NCI-H345 (cell line): ENCODE measurements at places on chromosomes 12 and 14.

GRCh38 chr14:76937181-76938091 is 91.1 kb downstream of the IRF2BPL start:
- peak; percentile 78 for DNase-seq

GRCh38 chr14:67335781-67336180 is 23.8 kb downstream of the ATP6V1D start:
- no peak for DNase-seq

DNA sequence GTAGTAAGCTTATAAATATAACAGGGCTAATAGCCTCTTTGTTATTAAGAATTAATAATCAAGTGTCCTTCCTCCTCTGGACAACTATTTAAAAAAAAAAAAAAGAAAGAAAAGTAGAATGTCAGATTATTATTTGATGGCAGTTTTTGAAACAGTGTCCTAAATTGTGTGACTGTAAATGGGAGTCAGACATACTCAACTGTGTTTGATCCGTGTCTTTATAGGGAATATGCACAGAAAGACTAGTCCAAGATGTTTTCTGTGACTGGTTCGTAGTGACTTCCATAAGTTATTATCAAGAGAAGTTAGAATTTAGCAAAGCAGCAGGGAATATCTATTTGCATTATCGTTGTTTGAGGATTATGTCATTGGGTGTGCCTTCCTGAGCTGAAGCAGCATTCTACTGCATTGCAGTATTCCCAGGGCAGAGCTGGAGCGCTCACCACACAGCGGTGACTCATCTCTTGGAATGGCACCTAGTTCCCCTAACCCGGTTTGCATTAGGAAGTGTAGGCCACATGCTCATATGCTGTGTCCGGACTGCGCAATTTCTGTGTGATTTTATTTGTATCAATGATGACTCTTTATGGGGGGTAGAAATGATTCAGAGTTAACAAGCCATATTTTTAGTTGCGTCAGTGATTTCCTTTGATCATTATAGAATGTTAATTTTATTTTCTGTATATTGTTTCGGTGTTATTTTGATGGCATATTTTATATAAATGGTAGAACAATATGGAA is 7.9 kb downstream of the DYNC1H1 start:
- DNase-seq: no peak

GRCh38 chr12:42810006-42810405 is 220.5 kb upstream of the PRICKLE1 start:
- DNase-seq: no peak

- DNase-seq: no peak
Observed at GRCh38 chr14:63543826-63544406, 739 bp upstream of the PPP2R5E start.

GRCh38 chr12:47746073-47746472 is 12.6 kb downstream of the RAPGEF3 start:
- no peak for DNase-seq

DNA sequence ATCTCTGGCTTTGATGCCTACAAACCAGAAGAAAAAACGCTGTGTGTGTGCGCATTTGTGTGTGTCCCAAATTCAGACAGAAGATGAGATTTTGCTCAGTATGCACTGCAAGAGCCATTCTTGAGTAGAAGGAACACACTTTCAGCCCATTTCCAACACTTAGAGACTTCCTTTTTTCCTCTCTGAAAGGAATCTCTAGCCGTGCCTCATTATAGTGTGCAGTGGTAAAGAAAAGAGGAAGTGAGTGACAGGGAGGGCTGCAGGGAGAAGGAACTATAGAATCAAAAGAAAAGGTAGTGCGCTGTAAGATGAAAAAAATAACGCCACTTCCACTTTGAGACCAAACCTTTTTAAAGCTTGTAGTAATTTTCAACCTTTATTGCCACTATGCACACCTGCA is 1400.9 kb upstream of the FLRT2 start:
- no peak for DNase-seq

DNA sequence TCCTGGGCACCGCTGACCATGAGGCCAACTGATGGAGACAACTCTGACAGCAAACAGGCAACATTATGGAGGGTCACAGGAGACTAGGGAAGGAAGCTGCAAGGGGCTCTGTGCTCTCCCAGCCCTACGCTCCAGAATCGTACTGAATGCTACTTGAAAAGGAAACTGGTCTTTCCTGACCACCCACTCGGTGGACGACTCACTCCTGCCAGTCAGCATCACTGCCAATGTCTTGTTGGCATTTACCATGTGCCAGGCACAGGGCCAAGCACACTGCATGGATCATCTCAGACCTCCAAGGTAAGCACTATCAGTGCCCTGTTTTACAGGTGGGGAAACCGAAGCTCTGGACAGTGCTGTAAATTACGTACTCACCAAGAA is 38.0 kb downstream of the CCDC85C start:
- peak; percentile 28 for DNase-seq

DNA sequence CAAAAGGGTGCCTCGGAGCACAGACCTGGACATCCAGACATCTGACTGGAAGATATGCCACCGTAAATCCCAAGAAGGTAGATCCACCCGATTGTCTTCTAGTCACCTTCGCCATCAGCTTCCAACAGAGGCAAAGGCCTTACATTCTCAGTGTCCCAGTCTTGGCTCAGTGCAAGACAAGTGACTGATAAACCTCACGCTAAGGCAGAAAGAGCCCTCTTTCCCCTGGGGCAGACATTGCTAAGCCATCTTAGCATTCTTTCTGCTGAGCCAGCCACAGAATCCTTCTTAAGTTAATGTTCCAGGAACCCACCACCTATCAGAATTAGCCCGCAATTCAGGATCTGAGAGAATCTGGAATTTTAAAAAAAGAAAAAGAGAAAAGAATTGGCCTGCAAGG is 4.3 kb upstream of the PLEKHG6 start:
- DNase-seq: no peak

- no peak for DNase-seq
Observed at GRCh38 chr12:114361545-114361944, 44.4 kb downstream of the TBX5 start.

DNA sequence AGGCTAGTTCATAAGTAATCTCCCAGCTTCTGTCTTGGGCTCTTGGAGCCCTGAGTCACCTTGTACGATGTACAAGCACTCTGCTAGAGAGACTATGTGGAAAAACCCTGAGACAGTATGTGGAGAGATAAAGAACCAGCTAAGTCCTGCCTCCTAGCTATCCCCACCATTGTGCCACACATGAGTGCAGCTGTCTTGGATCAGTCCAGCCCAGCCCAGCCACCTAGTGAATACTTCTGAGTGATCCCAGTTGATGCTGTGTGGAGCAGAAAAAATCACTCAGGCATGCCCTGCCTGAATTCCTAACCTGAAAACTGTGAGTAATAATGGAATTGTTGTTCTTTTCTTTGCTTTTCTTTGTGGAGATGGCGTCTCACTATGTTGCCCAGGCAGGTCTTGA is 5.1 kb upstream of the SERPINA6 start:
- no peak for DNase-seq

DNA sequence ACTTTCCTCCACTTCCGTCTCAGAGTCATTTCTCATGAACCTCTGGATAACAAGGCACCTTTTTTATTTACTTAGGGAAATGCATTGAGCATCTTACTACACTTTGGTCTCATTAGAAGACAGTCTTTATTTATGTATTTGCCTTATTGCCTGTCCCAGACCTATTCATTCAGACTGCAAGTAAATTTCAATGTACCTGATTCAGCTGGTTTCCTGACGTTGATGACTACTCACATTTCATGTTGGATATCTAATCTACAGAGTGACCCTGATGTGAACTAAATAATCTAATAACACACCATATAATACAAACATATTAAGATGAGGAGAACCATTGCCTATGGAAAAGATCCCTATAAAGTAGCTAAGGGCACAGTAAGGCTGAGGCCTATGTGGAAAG is 267.7 kb downstream of the SLC6A15 start:
- no peak for DNase-seq

GRCh38 chr14:61492474-61492873 is 171.1 kb downstream of the PRKCH start:
- no peak for DNase-seq

DNA sequence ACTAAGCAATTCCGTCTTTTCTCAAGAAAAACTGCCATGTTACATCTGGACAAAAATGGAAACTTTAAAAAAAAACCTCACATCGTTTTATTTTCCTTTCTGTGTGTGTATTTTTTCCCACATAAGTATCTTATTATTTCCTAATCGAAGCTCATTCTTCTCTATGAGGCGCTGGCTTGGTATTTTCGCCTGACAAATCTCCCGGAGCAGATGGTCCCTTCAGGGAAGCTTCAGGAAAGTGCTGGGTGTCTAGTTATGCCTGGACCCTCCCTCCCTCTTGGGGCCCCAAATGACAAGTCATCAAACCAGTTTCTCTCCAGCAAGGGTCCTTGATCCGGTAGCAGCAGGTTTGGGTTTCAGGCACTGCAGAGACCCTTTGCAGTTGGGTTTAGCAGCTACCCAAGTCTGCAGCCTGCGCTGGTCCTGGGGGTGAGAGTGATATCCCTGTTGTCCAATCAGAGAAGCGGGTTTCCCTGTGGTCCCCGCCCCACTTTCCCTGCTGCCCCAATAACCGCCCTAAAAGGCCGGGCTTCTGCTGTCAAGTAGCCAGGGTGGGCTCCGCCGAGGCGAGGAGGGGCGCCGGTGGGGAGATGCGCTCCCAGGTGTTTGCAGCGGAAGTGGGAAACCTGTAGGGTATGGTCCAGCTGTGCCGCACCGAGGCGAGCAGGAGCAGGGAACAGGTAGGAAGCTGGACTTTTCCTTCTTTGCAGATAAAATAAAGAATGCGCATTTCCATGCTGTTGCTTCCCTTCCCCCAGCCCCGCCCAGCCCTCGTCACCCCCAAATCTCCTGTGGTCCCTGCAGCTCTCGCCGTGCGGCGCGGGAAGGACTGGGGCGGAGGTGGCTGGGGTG is at the start of gene CNTN1:
Gene CNTN1 (plus strand): TSS at position 527 of the 852 bp plus-strand sequence.
- DNase-seq: peak; percentile 94

GRCh38 chr12:56634242-56634836 is 4.2 kb upstream of the BAZ2A start:
- peak; percentile 73 for DNase-seq

DNA sequence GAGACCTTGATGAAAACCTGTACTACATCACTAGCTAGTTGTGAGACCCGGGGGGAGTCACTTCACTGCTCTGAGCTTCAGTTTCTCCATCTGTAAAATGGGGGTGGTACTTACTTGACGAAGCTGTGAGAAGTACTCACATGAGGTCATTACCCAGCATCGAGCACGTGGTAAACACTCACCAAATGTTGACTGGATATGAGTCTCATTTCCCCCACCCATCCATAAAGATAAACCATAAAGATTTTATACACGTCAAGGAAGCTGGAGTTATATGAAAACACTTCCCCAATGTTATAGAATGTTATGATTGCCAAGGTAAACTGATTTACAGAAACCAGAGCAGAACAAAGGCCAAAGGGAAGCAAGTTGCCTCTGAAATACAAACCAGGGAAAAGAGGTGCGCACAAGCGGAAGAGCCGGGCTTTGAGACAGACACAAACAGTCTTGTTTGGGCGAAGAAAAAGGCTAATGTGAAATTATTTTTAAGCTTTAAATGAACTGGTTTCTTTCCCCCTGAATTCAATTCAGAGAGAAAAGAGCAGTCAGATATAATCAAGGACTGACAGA is 536.8 kb downstream of the MED13L start:
- no peak for DNase-seq

GRCh38 chr12:52523824-52524223 is 3.6 kb upstream of the KRT5 start:
- no peak for DNase-seq

DNA sequence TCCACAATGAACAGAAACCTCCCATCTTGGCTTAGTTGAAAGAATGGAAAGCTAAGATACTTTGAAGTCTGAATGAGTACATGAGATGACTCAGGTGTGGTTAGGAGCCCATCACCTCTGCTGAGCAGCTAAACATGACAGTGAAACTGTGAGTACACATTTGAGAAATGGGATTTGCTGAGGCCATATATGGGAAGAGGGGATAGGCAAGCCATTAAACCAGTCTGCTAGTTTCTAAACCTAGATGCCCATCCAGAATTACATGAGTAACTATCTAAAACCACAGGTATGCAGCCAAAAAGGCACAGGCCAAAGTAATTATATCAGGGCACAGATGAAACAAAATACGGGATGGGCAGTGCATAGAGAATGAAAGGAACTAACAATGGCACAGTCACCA is 41.2 kb downstream of the NKX2-1 start:
- no peak for DNase-seq

DNA sequence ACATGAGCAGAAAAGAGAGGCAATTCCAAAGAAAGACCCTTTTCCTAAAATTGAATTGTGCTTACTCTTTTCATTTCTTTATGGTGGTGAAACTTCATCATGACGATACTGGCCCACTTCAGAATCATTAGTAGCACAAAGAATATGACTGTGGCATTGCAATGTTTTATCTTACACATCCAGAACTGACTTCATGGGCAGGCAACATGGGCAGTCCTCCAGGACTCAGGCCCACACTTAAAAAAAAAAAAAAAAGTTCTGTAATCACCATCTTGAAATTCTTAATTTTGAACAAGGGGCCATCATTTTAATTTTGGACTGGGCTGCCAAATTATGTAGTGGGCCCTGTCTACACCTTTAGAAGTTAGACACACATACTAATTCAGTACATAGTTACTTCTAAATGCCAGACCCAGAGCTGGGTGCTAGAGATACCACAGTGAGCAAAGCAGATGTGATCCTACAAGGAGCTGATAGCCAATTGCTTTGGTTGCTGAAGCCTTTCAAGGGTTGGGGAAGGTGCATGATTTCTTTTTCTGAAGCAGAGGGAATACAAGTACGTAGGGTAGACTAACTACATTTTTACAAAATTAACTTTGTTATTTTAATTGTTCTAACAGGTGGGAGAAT is 35.2 kb downstream of the HELB start:
- DNase-seq: no peak

GRCh38 chr14:63897721-63898163 is 44.9 kb downstream of the SYNE2 start:
- no peak for DNase-seq

DNA sequence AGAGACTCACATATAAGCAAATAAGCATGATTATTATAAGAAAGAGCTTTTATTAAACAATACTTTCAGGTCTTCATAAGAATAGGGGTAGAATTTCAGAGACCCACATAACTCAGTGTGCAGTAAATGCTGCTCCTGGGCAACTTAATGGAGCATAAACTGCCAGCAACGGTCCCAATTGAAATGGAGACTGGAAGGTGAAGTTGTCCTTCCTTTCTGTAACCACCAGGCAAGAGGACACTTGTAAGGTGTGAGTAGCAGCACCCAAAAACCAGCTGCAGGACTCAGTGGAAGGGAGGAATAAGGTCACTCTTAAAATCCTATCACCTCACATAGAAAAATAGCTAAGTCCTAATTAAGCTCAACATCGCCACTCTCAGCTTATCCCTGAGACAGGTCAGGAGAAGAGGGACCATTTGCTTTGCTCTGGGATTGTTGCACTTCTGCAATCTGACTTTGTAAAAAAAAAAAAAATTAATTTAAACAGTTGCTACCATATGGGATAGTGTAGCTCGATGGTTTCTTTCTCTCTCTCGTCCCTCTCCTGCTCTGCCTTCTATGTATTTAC is 22.7 kb upstream of the LTA4H start:
- no peak for DNase-seq
